NCI-H1092 treated with DMSO at 0.1 percent for 48 hours (cell line): ENCODE measurements at places on chromosomes 6 and 20.

GRCh38 chr6:40376113-40376650 lies 211.0 kb downstream of the LRFN2 start:
- peak; percentile 50 for DNase-seq

DNA sequence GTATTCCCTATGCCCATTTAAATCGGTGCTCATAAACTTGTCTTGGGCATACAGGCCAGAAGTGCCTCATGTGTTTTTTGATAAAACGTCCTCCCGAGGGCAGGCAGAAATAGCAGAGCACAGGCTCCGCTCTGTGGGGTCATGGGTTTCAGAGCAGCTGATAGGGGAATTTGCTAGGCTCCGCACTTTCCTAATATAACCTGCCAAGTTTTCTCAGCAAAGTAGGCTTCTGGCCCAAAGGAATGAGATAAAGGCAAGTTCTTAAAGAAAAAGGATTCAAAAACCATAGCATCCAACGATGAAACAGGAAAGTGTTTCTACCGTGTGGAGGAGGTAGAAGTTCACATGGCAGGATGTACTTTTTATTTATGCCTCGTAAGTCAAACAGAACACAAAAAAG lies 69.8 kb upstream of the RALGAPA2 start:
- no peak for DNase-seq

DNA sequence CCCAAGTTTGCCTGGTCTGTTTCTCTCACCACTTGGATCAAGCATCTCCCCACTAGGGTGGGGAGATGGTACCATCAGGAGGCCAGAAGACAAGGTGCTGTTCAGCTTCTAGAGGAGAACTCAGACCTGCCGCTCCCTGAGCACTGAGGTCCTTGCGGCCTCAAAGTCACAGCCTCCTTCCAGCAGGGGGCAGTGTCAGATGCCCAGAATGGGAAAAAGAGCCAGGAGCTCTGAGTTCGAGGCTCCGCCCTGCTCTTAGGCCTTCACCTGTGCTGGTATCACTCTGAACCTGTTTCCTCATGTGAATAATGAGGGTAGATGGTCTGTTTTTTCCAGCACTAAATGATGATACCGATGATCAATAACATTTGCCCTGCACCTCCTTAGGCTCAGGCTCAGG lies 68.7 kb downstream of the TOX2 start:
- DNase-seq: no peak

GRCh38 chr6:53408826-53409225 lies 60.1 kb upstream of the ELOVL5 start:
- no peak for DNase-seq

DNA sequence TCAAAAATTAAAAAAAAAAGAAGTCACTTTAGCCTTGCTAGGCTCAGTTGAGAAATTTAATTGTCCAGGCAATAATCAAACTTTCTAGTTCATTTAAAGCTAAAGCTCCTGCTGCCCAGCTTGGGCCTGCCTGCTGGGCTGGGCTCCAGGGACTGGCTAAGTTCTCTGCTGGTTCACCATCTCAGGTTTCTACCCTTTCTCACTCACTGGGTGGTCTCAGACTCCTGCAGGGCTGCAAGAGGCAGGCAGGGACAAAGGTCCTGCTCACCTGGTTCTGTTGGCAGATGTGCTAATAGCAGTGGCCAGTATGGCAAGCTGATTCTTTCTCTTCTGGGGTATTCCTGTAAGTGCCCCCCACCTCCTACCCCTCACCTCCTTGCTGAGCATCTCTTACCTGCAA lies 21.2 kb upstream of the RTF2 start:
- DNase-seq: no peak

DNA sequence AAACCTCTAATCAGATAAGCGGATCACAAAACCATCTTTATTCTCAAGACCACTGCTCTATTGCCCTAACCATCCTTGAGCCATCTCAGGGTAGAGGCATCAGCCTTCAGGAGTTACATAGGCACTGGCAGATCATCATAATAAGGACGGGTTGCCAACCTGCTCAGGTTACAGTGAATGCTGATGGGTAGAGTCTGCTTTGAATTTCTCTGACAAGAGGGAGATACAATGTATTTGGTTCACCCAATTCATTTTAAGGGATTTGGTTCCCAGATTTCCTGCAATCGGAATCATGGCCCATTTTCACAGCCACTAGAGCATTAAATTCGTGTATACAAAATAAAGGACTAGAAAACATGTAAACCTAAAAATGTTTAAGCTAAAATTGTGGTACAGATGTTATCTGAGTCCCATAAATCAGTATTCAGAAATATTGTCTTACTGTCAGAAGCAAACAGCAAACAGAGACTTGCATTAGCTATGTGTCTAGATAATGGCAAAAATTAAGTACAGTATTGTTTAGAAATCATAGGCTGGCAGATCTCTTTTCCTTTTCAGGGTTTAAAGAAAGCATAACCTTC lies 41.9 kb upstream of the TMEM170B start:
- peak; percentile 5 for DNase-seq

- DNase-seq: no peak
Observed at GRCh38 chr6:31378062-31378720, 21.2 kb upstream of the HLA-B start.

DNA sequence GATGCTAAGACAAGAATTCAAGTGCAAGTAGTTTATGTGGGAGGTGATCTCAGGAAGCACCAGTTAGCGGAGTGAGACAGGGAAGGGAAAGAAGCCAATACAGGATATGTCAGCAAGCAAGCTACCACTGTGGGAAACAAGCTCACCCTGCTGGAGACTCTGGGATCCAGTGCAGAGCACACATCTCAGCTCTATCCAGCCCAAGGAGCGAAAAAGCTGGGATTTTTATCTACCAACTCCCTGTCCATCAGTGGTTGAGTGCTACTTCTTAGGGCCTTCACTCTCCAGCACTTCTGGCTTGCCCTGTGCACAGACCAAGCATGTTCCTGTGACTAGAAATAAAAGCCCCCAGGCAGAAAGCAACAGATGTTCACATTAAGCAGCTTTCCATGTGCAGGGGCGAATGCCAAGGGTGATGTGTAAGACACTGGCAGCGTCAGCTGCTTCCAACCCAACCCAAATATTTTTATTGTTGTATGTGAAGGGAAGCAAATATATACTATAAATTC lies 10.8 kb upstream of the RNF24 start:
- no peak for DNase-seq

DNA sequence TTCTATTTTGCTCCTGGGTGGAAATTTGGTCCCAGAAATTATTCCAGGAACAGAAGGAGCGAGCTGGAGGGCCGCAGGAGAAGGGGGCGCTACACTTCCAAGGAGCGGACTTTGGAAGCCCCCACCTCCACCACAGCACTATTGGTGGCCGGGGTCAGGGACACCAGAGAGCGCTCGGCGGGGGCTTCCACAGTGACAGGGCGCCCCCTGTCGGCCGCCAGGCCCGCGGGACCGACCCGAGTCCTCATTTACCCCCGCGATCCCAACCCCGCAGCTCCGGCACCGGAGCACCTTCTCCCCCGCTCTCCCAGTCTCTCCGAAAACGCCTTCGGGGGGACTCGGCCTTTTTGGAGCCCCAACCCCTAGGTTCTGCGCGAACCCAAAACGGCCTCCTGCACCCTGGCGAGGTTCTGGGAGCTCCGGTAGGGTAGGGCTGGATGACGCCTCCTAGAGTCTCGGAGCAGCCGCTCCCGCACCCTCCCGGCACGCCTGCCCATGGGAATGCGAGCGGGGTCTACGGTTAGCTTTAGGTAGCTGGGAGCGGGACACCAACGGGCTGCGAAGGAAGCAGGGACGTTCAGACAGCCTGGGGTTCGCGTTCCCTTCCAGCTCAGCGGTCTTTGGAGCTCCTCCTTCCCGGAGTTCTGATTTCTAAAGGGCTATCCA lies 2.4 kb upstream of the FOXA2 start:
- no peak for DNase-seq

DNA sequence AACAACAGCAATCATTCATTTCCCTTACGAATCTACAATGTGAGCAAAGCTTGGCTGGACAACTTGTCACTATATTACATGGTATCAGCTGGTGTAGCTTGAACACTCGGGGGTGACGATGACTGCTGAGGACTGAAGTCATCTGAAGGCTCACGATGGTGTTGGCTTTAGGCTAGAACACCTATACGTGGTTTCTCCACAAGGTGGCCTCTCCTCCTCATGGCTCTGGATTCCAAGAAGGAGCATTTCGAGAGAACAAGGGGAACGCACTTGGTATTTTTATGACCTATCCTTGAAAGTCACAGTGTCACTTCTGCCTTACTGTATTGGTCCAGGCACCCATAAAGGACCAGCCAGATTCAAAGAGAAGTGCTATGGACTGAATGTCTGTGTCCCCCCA lies 37.5 kb upstream of the ADGRF1 start:
- no peak for DNase-seq

DNA sequence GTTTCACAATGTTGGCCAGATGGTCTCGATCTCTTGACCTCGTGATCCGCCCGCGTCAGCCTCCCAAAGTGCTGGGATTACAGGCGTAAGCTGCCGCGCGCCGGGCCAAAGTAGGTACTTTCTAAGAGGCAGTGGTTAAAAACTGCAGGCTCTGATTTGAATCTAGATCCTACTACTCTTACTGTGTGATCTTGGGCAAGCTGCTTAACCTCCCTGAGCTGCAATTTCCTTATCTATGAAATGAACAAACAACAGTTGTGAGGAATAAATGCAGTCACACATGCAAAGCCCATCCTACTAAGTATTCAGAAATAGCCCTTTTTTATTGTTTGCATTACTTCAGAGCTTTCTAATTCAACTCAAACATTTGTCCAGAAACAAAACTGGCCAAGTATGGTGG lies 2.9 kb downstream of the FAXC start:
- DNase-seq: no peak

GRCh38 chr6:164749221-164750064 lies 560.0 kb downstream of the C6orf118 start:
- DNase-seq: peak; percentile 93

GRCh38 chr20:17530716-17531664 lies at the start of gene BFSP1:
Gene BFSP1 (minus strand): TSS chr20:17531379. CDS start chr20:17531329, 50 bp downstream.
- DNase-seq: peak; percentile 73

DNA sequence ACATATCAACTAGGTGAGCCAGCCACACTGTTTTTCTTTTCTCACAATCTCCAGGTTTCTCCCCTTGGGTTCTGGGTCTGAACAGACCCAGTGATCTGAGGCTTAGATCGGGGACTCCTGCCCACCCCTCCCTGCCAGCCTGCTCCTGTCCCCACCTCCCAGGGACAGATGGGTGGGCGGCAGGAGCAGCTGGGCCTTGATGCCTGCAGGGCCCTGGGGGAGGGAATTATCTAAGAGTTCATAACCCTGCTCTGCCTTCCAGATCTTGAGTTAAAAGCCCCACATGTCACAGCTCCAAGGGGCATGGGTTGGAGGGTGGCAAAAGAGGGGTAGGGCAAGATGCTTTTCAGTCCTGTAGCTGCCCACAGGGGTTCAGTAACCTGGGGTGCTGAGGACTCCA lies 5.2 kb upstream of the XKR7 start:
- no peak for DNase-seq

DNA sequence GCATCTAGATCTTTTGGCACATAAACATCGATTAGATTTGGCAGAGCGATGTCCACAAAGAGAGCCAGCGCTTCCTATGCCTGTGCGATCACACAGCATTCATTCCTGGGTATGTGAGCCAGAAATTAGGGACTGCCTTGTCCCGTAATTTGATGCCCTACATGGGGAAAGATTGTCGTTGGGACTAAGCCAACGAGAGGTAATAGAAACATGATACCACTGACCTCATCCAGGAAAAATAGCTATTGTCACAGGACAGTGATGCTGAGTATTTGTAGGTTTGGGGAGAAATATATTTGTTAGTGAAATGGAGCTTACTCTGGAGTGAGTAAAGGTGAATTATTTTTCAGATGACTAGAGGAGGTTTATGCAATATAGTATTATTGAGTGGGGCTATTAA lies 154.0 kb downstream of the TSHZ2 start:
- DNase-seq: peak; percentile 58

DNA sequence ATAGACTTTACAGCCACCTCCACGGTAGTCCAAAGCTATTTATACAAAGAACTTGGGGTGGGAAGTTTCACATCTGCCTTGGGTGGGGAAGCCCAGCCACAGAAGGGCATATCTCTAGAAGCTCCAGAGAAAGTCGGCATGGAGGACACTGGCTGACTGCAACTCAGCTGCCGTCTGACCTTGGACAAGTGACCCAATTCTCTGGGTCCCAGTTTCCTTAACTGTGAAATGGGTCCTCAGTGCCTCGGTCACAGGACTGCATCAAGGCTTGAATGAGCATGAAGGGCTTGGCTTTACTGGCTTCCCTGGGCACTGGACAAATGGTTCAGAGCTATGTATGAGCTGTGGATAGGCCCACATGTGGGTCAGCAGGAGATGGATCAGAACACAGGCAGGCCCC lies 58.6 kb downstream of the NOL4L start:
- no peak for DNase-seq

- DNase-seq: peak; percentile 83
Observed at GRCh38 chr6:103122766-103123601, 1729.5 kb downstream of the GRIK2 start.

- no peak for DNase-seq
Observed at GRCh38 chr20:42587427-42587826, 602.3 kb downstream of the PTPRT start.

GRCh38 chr6:7899889-7900213 lies 10.7 kb downstream of the TXNDC5 start:
- no peak for DNase-seq

- peak; percentile 87 for DNase-seq
Observed at GRCh38 chr6:106974336-106974998, at the start of gene CD24. Gene CD24 (minus strand): TSS chr6:106974729. CDS start chr6:106974646, 83 bp downstream.

- DNase-seq: no peak
Observed at GRCh38 chr6:30093951-30094661, 18.5 kb upstream of the RNF39 start.

DNA sequence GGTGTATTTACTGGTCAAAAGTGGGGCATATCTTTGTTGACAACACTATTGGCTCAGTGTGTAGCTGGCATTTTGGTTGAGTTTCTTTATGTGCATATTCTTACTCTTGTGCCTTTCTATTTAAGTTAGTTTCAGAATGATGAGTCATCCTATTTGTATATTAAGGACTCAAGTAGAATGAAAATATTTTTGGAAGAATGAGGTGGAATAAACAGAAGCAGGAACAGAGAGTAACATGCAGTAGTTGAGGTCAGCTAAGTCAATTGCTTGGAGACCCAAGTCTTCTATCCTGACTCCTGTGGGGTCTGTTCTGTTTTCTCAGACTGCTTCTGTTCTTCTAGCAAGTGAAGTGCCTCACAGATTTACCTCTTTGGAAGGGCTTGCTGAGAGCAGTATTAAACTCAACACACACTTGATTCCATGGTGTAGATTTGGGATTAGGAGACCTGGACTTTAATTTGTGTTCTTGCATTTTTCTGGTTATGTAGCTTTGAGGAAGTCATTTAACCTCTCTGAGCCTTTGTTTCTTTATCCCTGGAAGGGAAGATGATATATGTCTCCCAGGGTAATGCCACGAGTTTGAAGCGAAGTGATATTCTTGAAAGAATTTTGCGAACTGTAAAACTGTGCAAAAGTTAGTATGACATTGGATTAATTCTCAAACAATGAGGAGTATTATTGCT lies 324.3 kb downstream of the QKI start:
- no peak for DNase-seq
